ENCODE measurements at places on chromosomes 7 and 10.

- DNase-seq, result no peak
These were observed 117.0 kb upstream of the FAM204A start for GRCh38 chr10:118458957-118459641.

- DNase-seq, result no peak
These were observed 12.9 kb downstream of the EXOC4 start for GRCh38 chr7:133265821-133266220.

DNA sequence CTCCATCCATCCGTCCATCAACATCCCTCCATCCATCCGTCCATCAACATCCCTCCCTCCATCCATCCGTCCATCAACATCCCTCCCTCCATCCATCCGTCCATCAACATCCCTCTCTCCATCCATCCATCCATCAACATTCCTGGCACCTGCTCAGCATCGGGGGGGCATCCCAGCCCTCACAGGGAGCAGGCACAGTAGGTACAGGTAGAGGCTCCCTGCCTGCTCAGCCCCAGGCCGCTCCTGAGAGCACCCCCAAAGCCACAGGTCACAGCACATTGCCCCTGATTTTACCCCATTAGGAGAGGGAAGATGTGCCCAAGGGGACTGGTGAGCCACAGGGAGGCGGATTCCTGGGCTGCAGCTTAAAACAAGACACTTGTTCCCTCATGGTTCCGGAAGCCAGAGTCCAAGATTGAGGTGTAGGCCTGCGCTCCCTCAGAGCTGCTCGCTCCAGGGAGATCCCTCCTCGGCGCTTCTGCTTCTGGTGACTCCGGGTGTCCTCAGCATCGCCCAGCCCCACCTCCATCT, 21.1 kb upstream of the CFAP46 start:
- DNase-seq, result no peak

DNA sequence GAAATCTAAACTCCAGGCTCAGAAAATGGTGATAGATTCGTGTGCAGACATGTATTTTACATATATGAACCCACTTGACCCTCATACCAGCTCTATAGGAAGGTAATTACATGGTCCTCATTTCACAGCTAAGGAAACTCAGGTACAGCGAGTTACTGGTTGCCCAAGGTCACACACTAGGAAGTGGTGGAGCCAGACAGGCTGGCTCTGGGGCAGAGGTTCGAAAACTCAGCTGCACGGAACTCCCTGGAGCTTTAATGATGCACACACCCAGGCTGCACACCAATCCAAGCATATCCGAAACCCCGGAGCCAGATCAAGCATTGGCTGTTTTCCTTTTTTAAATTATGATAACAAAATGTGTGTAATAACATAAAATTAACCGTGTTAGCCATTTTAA, 172.4 kb downstream of the COBL start:
- DNase-seq, result no peak

Measured in T-helper 17 cell (primary cell).